ENCODE measurements at places on chromosomes 2 and 18. TPM values are rescaled to one million over a fixed set of nuclear protein-coding genes. Genes with fewer than 3 reads are reported as not detected.

CYTIP gene
- total RNA-seq, result not detected

GDF7 gene
- total RNA-seq, result 0.08 TPM

ACTR2 gene
- total RNA-seq, result 176 TPM

UGT1A7 gene
- total RNA-seq, result 6.3 TPM

SERPINB5 gene
- 0.08 TPM for total RNA-seq

DYNAP gene
- total RNA-seq, result not detected

GPR45 gene
- total RNA-seq, result not detected

GALNT14 gene
- 48.4 TPM for total RNA-seq

ACADL gene
- total RNA-seq, result not detected

HOXD10 gene
- 6.8 TPM for total RNA-seq

LRP1B gene
- total RNA-seq, result not detected

CNNM4 gene
- total RNA-seq, result 16.9 TPM

FN1 gene
- total RNA-seq, result 174 TPM

SP3 gene
- 43.2 TPM for total RNA-seq

TXNDC2 gene
- 0.10 TPM for total RNA-seq

AOX1 gene
- 3.5 TPM for total RNA-seq

NAT8 gene
- total RNA-seq, result not detected

MC2R gene
- total RNA-seq, result not detected

KIF5C gene
- 0.43 TPM for total RNA-seq

FAM237A gene
- total RNA-seq, result not detected

GREB1L gene
- total RNA-seq, result 1.4 TPM

GPR148 gene
- total RNA-seq, result not detected

IL37 gene
- total RNA-seq, result not detected

MGAT4A gene
- 0.98 TPM for total RNA-seq

SLC5A7 gene
- total RNA-seq, result not detected

FSHR gene
- not detected for total RNA-seq

CFAP221 gene
- 0.32 TPM for total RNA-seq

LINC00305 gene
- total RNA-seq, result not detected

DCAF17 gene
- 11.6 TPM for total RNA-seq

CHST9 gene
- total RNA-seq, result 0.02 TPM

KCNG2 gene
- total RNA-seq, result not detected

SRD5A2 gene
- total RNA-seq, result 0.01 TPM

UGT1A5 gene
- not detected for total RNA-seq

EML6 gene
- total RNA-seq, result 1.0 TPM

Data from A549 treated with CORT108297 at 1 μM for 4 hours (cell line).